ENCODE measurements at places on chromosomes 2 and 18. TPM values are rescaled to one million over a fixed set of nuclear protein-coding genes. Genes with fewer than 3 reads are reported as not detected.
A peak's percentile ranks its signal among the peaks of the same experiment; 100 is the strongest.

DNA sequence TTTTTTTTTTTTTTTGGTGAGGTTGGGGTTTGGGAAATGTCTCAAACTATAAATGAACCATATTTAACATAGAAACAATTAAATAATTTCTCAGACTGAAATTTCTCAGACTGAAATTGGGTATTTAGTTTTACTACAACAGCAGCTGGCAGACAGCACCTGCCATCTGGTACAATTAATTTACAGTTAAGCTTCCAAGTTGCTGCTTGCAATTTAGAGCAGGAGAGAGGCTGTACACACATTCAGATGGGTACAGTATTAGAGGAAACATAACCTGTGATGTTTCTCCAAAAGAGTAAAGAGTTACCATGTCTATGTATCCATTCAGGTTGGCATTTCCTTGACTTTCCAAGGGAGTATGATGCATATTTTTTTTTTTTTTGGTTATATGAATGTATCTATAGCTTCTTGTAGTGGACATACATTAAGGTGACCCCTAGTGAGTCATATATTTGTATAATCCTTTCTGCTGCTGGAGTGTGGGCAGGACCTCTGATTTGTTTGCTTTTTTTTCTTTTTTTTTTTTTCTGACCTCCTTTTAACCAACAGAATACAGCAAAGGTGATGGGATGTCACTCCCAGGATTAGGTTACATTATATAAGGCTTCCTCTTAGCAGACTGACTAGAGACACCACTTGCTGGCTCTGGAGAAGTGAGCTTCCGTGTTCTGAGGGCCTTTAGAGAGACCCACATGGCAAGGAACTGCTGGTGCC, 201.7 kb downstream of the PTH2R start:
- DNase-seq, result no peak

DNA sequence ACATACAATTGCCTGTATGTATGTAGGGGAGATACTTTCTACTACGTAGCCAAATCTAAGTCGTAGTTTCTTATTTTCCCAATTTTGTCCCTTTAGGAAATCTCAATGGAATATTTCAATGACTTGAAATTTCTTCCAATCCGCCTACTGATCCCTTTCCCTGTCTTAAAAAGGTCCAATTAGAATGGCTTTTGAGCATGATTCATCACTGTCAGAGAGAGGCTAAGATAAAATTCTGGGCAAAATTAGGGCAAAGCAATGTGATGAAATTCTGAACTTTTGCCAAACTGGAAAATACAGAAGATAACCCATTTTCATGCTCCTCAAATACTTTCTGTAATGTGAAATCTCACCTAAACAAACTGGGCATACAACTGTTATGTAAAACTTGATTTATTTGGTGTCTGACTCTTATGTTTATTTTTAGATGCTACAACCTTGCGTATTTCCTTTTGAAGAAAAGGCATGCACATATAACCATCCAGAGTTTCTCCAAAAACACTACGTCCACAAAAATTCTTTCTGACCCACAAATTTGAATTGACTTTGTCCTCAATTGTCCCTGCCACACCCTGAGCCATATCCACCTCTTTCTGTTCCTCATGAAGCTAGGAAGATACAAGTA, 147.1 kb downstream of the IKZF2 start:
- DNase-seq, result no peak

GRCh38 chr2:172889768-172890430, 154.3 kb downstream of the RAPGEF4 start:
- no peak for DNase-seq

SSB gene
- total RNA-seq, result 81.3 TPM

GRCh38 chr18:5542515-5543035, 1.2 kb downstream of the EPB41L3 start:
- peak; percentile 15 for DNase-seq

GRCh38 chr2:231673348-231673770, 35.0 kb upstream of the PTMA start:
- no peak for DNase-seq

ANKMY1 gene
- total RNA-seq, result 72.1 TPM

CPO gene
- not detected for total RNA-seq
